ENCODE measurements at places on chromosomes 11 and 22.

DNA sequence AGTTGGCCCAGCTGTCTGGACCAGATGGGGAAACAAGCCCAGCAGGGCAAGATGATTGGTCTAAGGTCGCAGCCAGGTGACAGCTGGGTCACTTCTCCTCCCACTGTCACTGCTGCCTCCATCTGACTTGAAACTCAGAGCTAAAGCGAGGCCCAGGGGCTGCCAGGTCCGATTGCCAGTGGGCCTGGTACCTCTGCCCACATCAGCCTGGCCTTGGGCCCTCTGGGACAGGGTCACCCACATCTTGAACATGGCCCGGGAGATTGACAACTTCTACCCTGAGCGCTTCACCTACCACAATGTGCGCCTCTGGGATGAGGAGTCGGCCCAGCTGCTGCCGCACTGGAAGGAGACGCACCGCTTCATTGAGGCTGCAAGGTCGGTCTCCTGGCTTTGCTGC, 5.8 kb downstream of the SSH3 start:
- no peak for DNase-seq

DNA sequence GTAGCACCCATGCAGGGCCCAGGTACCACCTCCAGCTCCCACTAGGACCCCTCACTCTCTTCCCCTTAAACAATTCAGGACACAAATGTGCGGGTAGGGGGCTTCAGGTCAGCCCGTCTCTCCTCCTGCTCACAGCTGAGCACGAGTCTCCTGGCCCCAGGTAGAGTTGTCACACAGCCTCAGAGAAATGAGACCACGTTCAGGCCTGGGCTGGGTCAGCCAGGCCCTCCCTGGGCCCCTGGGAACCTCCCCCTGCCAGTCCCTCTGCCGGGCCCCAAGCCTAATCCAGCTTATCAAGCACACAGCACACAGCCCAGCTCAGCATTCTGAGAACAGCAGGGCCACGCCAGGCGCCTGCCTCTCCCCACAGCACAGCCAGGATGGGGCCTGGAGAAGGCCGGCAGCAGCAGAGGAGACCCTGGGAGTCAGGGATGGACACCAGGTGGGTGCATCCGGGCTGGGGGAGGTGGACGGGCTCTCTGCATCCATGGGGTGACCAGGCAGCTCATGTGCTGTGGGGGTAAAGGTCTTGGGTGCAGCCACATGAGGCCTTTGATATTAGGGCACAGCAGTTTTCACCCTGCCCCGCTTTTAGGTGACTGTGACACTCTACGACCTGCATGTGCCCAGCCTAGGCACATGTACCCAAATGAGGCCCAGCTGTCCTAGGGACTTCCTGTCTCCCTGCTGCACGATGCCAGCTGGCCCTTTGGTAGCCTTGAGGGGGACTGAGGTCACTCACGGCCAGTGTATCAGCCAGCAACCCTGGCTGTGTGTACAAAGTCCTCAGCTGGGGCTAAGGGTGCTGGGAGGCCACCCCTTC, 87.0 kb downstream of the MORC2 start:
- DNase-seq = no peak

DNA sequence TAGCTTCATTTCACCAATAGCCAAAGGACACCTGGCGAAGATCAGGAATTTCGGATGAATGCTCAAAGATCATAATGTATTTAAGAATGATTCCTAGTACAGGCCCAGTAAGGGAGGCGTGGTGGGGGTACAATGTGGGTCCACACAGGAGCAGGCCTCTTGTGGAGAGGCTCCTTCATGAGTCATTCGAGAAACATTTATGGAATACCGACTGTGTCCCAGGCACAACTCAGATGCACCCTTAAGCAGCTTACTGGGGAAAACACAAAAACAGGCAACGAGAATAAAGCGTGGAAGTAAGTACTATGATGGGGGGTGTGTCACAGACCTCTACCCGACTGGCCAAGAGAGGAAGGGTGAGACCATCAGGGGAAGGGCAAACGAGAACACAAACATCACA, 44.5 kb downstream of the SMCO4 start:
- DNase-seq = no peak

DNA sequence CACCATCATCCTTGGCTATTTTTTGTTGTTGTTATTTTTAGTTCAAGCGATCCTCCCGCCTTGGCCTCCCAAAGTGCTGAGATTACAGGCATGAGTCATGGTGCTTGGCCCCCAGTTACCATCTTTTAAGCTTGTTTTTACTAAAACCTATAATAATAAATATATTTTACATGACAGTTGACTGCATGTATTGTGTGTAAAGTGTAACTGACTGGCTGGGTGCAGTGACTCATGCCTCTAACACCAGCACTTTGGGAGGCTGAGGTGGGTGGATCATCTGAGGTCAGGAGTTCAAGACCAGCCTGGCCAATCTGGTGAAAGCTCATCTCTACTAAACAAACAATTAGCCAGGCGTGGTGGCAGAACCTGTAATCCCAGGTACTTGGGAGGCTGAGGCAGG, 386.2 kb downstream of the TENM4 start:
- no peak for DNase-seq

DNA sequence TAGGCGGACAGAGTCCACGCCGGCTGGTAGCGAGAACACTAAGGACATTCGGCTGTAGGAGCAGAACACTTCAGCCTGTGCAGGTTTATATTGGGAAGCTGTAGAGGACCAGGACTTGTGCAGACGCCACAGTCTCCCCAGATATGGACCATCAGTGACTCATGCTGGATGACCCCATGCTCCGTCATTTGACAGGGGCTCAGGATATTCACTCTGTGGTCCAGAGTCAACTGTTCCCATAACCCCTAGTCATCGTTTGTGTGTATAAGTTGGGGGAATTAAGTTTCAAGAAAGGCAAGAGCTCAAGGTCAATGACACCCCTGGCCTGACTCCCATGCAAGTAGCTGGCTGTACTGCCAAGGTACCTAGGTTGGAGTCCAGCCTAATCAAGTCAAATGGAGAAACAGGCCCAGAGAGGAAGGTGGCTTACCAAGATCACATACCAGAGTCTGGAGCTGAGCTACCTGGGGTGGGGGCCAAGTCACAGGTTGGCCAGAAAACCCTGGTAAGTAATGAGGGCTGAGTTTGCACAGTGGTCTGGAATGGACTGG, 17.2 kb downstream of the P2RY2 start:
- DNase-seq = no peak

- no peak for DNase-seq
These were observed 1060.7 kb downstream of the FAM181B start for GRCh38 chr11:81673001-81673400.

GRCh38 chr11:94849839-94850238, 81.7 kb downstream of the AMOTL1 start:
- peak; percentile 9 for DNase-seq

GRCh38 chr11:68843052-68843561, 1.4 kb upstream of the CPT1A start:
- DNase-seq = no peak

DNA sequence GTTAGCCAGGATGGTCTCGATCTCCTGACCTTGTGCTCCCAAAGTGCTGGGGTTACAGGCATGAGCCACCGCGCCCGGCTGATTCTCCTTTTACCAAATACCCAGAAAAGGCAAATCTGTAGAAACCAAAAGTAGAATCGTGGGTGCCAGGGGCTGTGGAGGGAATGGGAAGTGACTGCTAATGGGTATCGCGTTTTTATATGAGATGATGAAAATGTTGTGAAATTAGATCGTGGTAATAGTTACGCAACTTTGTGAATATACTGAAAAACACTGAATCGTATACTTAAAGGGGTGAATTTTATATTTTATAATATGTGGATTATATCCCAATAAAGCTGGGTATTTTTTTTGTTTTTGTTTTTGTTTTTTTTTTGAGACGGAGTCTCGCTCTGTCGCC, 48.2 kb upstream of the CREB3L1 start:
- no peak for DNase-seq

GRCh38 chr22:50115693-50116092, 25.9 kb downstream of the MOV10L1 start:
- no peak for DNase-seq

DNA sequence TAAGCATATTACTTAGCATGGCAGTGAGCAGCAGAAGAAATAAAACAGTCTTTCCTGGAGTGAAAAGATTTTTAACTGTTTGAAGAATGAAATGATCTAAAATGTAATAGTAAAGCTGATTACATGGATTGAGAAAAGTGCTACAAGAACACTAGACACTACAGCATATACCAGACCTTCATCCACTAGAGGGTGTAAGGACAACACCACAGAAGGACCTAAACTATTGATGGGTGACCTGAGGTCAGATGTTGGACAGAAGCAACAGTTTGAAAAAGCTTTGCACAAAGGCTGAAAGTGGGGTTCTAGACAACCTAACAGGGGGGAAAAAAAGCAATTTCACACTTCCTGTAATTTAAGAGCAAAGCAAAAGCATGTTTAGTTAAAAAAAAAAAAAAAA, 97.7 kb downstream of the RBFOX2 start:
- peak; percentile 49 for DNase-seq

DNA sequence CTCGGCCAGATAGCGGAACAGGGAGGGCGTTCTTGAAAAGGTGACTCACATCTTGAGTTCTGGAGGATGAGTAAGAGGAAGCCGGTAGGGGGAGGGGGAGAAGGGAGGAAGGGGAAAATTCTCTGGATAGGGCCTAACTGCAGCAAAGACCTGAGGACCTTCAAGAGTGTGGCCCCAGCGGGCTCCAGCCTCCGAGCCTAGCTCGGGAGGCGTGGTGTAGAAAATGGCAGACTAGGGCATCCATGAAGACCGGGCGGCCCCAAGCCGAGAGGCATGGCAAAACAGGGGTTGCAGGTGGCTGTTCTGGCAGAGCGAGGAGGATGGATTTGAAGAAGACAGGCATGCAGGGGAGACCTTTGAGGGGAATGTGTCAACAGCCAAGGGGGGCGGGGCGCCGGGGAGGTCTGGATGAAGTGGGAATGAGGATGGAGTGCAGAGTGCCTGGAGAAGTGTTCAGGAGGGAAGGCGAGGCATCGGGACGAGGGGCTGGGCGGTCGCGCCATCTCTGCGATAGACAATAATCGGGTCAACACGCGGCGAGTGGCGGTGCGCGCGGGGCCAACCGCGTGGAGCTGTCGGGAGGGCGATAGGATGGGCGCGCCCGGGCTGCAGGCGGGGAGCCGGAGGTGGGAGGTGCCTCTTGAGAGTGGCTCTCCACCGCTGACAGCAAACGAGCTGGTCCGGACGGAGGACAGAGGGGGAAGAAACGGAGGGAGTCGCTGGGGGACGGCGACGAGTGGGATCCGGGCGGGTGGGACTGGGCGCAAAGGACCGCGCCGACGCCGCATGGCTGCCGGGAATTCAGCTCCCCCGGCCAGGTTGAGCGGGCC, 40.0 kb upstream of the CREB3L1 start:
- DNase-seq = no peak

DNA sequence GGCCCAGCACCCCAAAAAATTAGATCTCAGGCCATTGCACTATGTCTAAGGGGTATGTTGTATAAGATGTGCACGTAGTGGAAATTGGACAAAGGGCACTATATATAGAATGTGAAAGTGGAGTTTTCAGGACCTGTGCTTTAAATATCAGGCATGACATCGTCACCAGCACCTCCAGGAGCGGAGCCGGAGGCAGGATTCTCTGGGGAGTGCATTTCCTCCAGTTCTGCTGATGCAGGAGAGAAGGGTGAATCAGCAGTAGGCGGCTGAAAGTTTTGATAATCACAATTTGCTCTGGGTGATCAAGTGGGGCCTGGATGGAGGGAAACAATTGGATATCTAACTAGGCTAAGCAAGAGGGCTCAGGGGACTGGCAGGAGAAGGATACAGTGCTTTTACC, 69.1 kb upstream of the NTM start:
- DNase-seq = no peak

DNA sequence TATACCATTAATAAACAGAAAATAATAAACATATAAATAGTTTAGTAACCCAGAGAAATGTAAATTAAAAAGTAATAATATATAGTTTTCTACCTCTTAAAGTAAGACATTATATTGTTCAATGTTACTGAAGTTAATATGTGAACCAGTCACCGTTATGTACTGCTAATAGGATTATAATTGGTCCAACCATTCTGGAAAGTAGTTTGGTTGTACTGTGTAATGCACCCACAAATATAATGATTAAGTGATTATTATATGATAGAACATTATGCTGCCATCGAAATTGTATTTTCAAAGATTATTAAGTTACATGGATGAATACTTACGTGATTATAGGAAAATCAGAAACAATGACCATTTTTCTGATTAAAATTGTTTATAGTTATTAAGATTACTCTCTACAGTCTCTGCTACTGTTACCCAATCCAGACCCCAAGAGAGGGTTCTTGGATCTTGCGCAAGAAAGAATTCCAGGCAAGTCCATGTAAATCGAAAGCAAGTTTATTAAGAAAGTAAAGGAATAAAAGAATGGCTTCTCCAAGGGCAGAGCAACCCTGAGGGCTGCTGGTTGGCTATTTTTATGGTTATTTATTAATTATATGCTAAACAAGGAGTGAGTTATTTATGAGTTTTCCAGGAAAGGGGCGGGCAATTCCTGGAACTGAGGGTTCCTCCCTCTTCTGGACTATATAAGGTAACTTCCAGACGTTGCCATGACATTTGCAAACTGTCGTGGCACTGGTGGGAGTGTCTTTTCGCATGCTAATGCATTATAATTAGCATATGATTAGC, 50.1 kb downstream of the ACER3 start:
- DNase-seq = peak; percentile 4

DNA sequence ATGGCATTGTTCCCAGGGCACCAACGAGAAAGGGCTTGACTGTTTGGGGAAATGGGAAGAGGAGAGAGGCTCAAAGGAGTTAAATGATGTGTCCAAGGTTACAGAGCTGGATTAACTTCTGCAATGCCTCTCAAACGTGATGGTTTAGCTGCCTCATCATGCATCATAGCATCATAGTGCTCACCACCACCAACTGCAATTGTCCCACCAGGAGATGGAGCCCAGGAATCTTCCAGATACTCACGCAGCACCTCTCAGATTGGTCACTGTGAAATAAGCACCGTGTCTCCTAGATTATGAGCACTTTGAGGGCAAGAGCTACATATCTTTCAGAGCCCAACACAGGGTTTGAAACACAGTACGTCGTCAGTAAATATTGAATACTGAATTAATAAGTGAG, 69.2 kb downstream of the PRSS23 start:
- DNase-seq = no peak

- DNase-seq = no peak
These were observed 29.0 kb downstream of the MUC2 start for GRCh38 chr11:1103401-1104360.

GRCh38 chr11:35246745-35247144, 107.8 kb downstream of the CD44 start:
- peak; percentile 55 for DNase-seq

DNA sequence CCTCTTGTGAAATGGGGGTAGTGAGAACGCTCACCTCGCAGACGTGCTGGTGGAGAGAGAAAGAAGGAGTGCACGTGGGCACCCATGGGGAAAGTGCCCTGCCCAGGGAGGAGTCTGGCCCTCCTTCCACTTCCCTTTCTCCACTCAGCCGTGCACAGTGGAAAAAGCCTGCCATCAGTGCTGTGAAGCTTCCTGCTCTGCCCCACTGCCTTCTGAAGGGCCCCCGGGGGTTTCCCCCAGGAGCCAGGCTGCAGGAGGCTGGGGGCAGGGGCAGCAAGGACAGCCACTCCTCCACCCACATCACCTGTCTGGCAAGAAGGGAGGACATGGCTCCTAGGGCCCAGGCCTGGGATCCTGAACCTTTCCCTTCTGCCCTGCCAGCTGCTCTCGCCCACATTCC, 7.6 kb downstream of the TP53I11 start:
- DNase-seq = no peak

- DNase-seq = no peak
These were observed 30.8 kb downstream of the FEZ1 start for GRCh38 chr11:125465255-125465654.

GRCh38 chr11:4994551-4994950, at the start of gene OR51L1:
TSS of gene OR51L1 (plus strand) at chr11:4994851. CDS start at chr11:4998983, 4,132 bp downstream.
- DNase-seq = no peak
